Mesendoderm (in vitro differentiated cells): ENCODE measurements at places on chromosomes 13 and 19.

- H3K36me3 ChIP-seq = no peaks in the 10 kb centered on the region
- peaks cover 2% of the 10 kb centered on the region for H3K27me3 ChIP-seq
- no peak overlapping the region for H3K27ac ChIP-seq
- H3K4me1 ChIP-seq = peaks cover 3% of the 10 kb centered on the region
- peak; percentile 45 for DNase-seq
Measured at GRCh38 chr19:35862528-35862927, 5.8 kb downstream of the KIRREL2 start.

- H3K27me3 ChIP-seq = no peaks in the 10 kb centered on the region
- H3K4me3 ChIP-seq = no peak overlapping the region
- DNase-seq = no peak
- no peaks in the 10 kb centered on the region for H3K36me3 ChIP-seq
Measured at GRCh38 chr19:55426042-55426441, 17.1 kb downstream of the SHISA7 start.

GRCh38 chr19:1270213-1270853, 1.2 kb downstream of the CIRBP start:
- peak overlapping the region; percentile 73 for H3K4me3 ChIP-seq
- DNase-seq = no peak
- H3K27me3 ChIP-seq = no peaks in the 10 kb centered on the region

- H3K4me1 ChIP-seq = no peaks in the 10 kb centered on the region
- no peaks in the 10 kb centered on the region for H3K27me3 ChIP-seq
- no peaks in the 10 kb centered on the region for H3K36me3 ChIP-seq
- no peak overlapping the region for H3K4me3 ChIP-seq
- no peak for DNase-seq
Measured at GRCh38 chr19:30161021-30161655, 211.0 kb upstream of the ZNF536 start.

DNA sequence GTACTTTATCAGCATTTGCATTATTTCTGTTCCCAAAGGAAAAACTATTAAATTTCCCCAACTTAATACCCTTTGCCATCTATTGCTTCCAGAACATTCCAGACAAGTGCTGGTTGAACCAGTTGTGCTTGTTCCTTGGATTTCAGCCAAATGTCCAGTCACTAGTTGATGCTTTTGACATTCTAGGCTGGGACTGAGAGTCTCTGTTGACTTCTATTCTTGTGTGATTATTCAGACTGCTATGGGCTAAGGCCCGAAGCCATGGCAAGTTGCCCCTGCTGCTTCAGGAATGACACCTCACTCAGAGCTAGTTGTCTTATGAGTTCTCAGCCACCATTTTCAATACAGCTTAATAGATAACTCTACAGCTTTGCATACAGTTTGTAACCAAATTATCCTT, 458.1 kb upstream of the ARGLU1 start:
- H3K4me1 ChIP-seq = no peaks in the 10 kb centered on the region
- H3K27ac ChIP-seq = no peak overlapping the region
- no peaks in the 10 kb centered on the region for H3K36me3 ChIP-seq
- no peak overlapping the region for H3K4me3 ChIP-seq

GRCh38 chr19:2374808-2375207, 14.7 kb downstream of the TMPRSS9 start:
- H3K27ac ChIP-seq = no peak overlapping the region
- no peak for DNase-seq
- no peak overlapping the region for H3K4me3 ChIP-seq
- H3K27me3 ChIP-seq = no peaks in the 10 kb centered on the region
- H3K4me1 ChIP-seq = no peaks in the 10 kb centered on the region
